ENCODE measurements at places on chromosomes 7 and 10. TPM values are rescaled to one million over a fixed set of nuclear protein-coding genes. Genes with fewer than 3 reads are reported as not detected.

ADAM8 gene
- total RNA-seq: 0.94 TPM

PNLIP gene
- not detected for total RNA-seq

RGR gene
- total RNA-seq: 5.2 TPM

KLF14 gene
- total RNA-seq: 0.28 TPM

BRAF gene
- total RNA-seq: 26.6 TPM

METTL27 gene
- total RNA-seq: 0.58 TPM

SPAM1 gene
- total RNA-seq: 0.13 TPM

SAMD9L gene
- total RNA-seq: 6.4 TPM

ANKRD22 gene
- total RNA-seq: 15.9 TPM

MICALL2 gene
- 20.4 TPM for total RNA-seq

NET1 gene
- 13.4 TPM for total RNA-seq

NOLC1 gene
- total RNA-seq: 61.9 TPM

PDGFA gene
- total RNA-seq: 3.3 TPM

LGI1 gene
- total RNA-seq: 1.00 TPM

ATOH7 gene
- total RNA-seq: 0.22 TPM

TBX20 gene
- total RNA-seq: 0.21 TPM

POR gene
- total RNA-seq: 80.2 TPM

TMEM236 gene
- 0.20 TPM for total RNA-seq

ASAH2 gene
- total RNA-seq: 0.38 TPM

GPRIN2 gene
- total RNA-seq: 0.93 TPM

HTR7 gene
- 0.98 TPM for total RNA-seq

RUFY2 gene
- total RNA-seq: 37.9 TPM

CPA5 gene
- 0.16 TPM for total RNA-seq

CYP26C1 gene
- total RNA-seq: 0.32 TPM

SYNPO2L gene
- total RNA-seq: 1.1 TPM

NPSR1 gene
- not detected for total RNA-seq

TAS2R5 gene
- total RNA-seq: 1.8 TPM

BLVRA gene
- total RNA-seq: 12.6 TPM

ASNS gene
- 14.3 TPM for total RNA-seq

GOLGA7B gene
- total RNA-seq: 0.19 TPM

PRSS1 gene
- not detected for total RNA-seq

ETV1 gene
- 16.0 TPM for total RNA-seq

CLCN1 gene
- total RNA-seq: 0.16 TPM

ZNF789 gene
- total RNA-seq: 20.0 TPM

ALOX5 gene
- total RNA-seq: 0.38 TPM

NKX2-3 gene
- total RNA-seq: 0.09 TPM

TRRAP gene
- total RNA-seq: 13.8 TPM

COBL gene
- 14.0 TPM for total RNA-seq

LEP gene
- under 0.01 TPM for total RNA-seq

HKDC1 gene
- 0.56 TPM for total RNA-seq

CPED1 gene
- total RNA-seq: 0.40 TPM

SORBS1 gene
- 38.9 TPM for total RNA-seq

FGL2 gene
- 0.37 TPM for total RNA-seq

ZNF727 gene
- total RNA-seq: not detected
